ENCODE measurements at places on chromosomes 12 and 14.

DNA sequence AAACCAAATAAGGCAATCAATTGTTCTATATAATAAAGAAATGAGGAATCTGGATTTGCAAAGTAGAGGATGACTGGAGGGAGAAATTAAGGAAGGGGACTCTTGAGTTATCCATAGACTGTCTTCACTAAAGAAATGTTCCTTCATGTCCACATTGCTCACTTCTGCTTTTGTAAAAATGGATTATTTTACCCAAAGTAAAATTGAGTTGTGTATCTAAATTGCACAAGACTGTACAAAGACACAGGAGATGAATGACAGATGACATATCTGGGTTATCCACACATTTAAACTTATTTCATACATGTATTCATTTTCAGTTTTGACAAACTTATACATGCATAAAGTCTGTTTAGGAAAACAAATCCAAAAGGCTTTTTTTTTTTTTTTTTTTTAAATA, 11.3 kb downstream of the ATP2B1 start:
- DNase-seq: no peak

GRCh38 chr12:25054076-25054782, 105.3 kb upstream of the BCAT1 start:
- DNase-seq: no peak

- DNase-seq: no peak
Measured at GRCh38 chr12:98719515-98720504, 74.7 kb downstream of the APAF1 start.

DNA sequence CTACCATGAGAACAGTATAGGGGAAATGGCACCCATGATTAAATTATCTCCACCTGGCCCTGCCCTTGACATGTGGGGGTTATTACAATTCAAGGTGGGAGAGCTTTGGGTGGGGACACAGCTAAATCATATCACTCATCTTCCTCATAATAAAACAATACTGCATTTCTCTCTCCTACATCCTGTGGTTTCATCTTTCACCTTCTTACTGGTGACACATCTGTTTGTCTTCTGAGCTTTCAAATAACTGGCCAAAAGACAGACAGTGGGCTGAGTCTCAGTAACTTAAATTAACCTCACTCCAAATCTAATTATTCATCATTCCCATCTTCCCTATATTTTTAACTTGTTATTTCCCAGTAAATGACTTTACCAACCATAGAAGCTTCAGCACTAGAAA, 729.7 kb upstream of the USP15 start:
- no peak for DNase-seq

- DNase-seq: peak; percentile 44
Measured at GRCh38 chr12:111447571-111448265, 42.0 kb downstream of the SH2B3 start.

- peak; percentile 56 for DNase-seq
Measured at GRCh38 chr14:75709207-75709812, 48.3 kb downstream of the TTLL5 start.

DNA sequence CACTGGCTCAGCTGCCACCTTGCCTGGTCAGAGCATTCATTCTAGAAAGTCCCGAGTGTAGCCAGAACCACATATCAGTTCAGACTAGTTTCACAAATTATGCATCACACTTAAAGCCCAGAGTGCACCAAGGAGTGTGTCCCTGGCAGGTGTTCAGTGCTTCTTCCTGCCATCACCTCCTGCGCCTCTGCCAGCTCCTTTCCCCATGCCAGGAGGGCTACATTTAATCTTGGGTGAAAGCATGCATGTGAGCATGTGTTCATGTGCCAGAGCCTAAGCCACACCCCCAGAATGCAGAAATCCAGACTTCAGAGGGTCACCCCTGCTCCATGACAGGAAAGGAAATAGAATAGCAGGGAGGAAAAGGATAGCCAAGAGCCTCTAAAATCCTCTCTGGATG, 381.6 kb downstream of the DPF3 start:
- no peak for DNase-seq

All from H1 (cell line).